ENCODE measurements at places on chromosomes 7 and 10. TPM values are rescaled to one million over a fixed set of nuclear protein-coding genes. Genes with fewer than 3 reads are reported as not detected.

Gene SHTN1
- 25.9 TPM for total RNA-seq

Gene TIAL1
- 90.9 TPM for total RNA-seq

Gene MCM7
- 235 TPM for total RNA-seq

Gene TMEM213
- total RNA-seq: not detected

Gene TAS2R41
- not detected for total RNA-seq

Gene DIP2C
- total RNA-seq: 14.7 TPM

Gene ANKRD2
- 7.3 TPM for total RNA-seq

Gene TSC22D4
- total RNA-seq: 57.8 TPM

Data from A549 treated with Hydrocortisone at 1 μM for 4 hours (cell line).